ENCODE measurements at places on chromosomes 3 and 15.

DNA sequence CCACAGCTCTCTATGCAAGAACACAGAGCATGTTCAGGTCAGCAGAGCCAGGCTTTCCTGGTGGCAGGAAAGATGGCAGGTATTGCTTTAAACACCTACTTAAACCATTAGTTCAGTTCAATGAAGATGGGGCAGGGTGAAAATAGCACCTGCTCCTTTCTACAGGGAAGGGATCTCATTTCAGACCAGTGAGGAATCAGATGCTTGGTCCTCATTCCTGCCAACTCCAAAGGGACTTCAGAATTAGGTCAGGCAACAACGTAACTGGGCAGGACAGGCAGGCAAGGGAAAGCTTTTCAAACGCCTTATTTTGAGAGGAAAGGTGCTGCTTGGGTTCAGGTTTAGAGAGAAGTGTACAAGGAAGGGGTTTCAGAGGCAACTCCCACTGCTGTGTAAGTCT is 12.6 kb upstream of the RPS17 start:
- no peaks in the 10 kb centered on the region for H3K4me1 ChIP-seq
- H3K36me3 ChIP-seq: no peaks in the 10 kb centered on the region
- peaks cover 2% of the 10 kb centered on the region for H3K27me3 ChIP-seq
- H3K27ac ChIP-seq: no peak overlapping the region
- no peak overlapping the region for H3K4me3 ChIP-seq

DNA sequence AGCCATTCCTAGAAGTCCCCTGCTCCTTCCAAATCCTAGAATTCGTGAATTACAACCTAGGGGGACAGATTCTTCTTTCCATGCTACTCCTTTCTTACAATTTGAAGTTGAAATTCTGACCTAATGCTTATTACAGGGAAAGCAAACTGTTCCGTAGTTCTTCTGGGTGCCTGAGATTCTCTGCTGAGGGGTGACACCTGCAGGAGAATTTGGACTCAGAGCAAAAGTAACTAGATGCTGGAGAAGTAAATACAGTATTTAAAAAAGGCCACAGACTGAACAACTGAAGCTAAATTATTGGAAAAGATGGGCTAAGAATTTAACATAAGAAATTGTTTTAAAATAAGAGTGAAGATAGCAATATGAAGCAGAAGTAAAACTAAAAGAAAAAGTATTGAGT is 37.9 kb downstream of the ACAD9 start:
- H3K4me1 ChIP-seq: peaks cover 5% of the 10 kb centered on the region
- H3K27ac ChIP-seq: no peak overlapping the region
- no peak for DNase-seq
- H3K36me3 ChIP-seq: peaks cover 67% of the 10 kb centered on the region
- no peak overlapping the region for H3K4me3 ChIP-seq

DNA sequence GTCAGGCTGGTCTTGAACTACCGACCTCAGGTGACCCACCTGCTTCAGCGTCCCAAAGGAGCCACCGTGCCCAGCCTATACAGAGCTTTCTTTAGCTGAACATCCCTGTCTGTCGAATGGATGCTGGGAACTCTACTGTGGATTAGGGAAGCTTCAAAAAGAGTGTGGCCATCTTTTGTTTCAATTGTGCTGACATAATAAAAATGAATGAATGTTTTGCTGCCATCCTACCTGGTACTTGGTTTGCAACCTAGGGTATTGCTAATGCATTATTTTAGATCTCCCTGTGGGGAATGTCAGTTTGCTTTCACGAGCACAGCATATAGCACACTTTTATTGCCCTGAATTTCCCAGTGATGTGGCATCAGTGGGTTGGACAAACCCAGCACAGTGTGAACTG is 32.3 kb downstream of the CMTM6 start:
- peaks cover 51% of the 10 kb centered on the region for H3K4me1 ChIP-seq
- peaks cover 23% of the 10 kb centered on the region for H3K36me3 ChIP-seq
- no peaks in the 10 kb centered on the region for H3K27me3 ChIP-seq
- H3K4me3 ChIP-seq: no peak overlapping the region

- DNase-seq: no peak
- no peak overlapping the region for H3K4me3 ChIP-seq
- H3K36me3 ChIP-seq: no peaks in the 10 kb centered on the region
- no peak overlapping the region for H3K27ac ChIP-seq
Measured at GRCh38 chr3:129602730-129603560, 3.5 kb downstream of the PLXND1 start.

DNA sequence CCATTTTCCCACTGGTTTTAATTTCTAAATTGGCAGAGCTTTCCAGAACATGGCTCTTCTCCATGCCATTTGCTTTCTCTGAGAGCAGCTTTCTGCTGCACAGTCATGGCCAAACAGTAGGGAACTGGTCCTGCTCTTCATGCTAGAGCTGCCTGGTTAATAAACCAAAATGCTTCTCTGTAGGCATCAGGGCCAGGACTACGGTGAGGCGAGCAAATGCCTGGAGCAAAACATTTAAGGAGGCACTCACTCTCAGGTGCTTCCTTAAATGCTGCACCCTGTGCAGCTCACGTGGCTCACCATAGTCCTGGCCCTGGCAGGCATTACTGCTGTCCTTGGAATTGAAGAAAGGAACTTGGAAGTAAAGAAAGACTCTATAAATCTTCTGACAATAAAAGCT is 48.5 kb upstream of the PPP2R3A start:
- no peak overlapping the region for H3K4me3 ChIP-seq
- no peaks in the 10 kb centered on the region for H3K4me1 ChIP-seq
- H3K27me3 ChIP-seq: peaks cover 12% of the 10 kb centered on the region
- no peak for DNase-seq
- no peak overlapping the region for H3K27ac ChIP-seq

- H3K36me3 ChIP-seq: no peaks in the 10 kb centered on the region
- no peak for DNase-seq
- no peaks in the 10 kb centered on the region for H3K27me3 ChIP-seq
- no peaks in the 10 kb centered on the region for H3K4me1 ChIP-seq
- H3K27ac ChIP-seq: no peak overlapping the region
Measured at GRCh38 chr3:24661175-24661584, 166.5 kb upstream of the THRB start.

Data from activated CD4-positive, alpha-beta T cell treated with anti-CD3 and anti-CD28 coated beads for 36 hours (primary cell).